ENCODE measurements at places on chromosomes 3 and 15. TPM values are rescaled to one million over a fixed set of nuclear protein-coding genes. Genes with fewer than 3 reads are reported as not detected.

The ESYT3 gene
- total RNA-seq, result 17.5 TPM

DNA sequence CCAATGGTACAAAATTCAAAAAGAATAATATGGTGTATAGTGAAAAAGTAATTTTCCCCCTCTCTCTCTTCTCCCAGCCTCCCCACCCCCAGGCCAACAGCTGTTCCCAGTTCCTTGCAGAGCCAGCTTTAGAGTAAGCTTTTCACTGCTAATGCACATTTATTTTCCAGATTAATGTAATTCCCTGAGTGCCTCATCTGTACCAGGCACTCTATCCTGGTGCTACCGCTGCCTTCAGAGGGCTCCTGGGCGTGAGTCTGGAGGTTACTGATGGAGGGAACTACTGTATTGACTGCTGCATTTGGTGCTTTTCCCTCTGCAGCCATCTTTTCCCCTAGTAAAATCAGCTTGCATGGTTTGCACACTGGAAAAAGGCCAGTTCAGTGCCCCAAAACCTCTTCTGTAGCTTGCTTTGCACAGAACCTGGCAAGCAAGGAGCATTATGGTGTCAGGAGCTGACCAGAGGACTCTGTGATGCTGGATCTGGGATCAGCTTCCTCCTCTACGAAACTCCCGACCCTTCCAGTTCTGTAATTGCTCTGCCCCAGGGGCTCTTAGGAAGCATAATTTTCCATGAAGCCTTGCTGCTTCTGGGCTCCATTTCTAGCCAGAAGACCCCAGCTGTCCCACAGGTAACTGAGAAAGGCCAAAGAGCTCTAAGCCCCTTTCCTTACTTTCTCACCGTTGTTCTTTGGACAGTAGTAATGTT lies 8.5 kb upstream of the USP3 start:
- no peak for DNase-seq
- H3K27me3 ChIP-seq, result no peaks in the 10 kb centered on the region
- H3K36me3 ChIP-seq, result no peaks in the 10 kb centered on the region
- H3K4me3 ChIP-seq, result no peak overlapping the region
- no peak overlapping the region for H3K27ac ChIP-seq
- H3K4me1 ChIP-seq, result peaks cover 23% of the 10 kb centered on the region

GRCh38 chr3:110577854-110578253 lies 493.8 kb upstream of the NECTIN3 start:
- no peak for DNase-seq
- no peaks in the 10 kb centered on the region for H3K36me3 ChIP-seq
- no peak overlapping the region for H3K4me3 ChIP-seq
- no peaks in the 10 kb centered on the region for H3K27me3 ChIP-seq
- no peak overlapping the region for H3K27ac ChIP-seq

DNA sequence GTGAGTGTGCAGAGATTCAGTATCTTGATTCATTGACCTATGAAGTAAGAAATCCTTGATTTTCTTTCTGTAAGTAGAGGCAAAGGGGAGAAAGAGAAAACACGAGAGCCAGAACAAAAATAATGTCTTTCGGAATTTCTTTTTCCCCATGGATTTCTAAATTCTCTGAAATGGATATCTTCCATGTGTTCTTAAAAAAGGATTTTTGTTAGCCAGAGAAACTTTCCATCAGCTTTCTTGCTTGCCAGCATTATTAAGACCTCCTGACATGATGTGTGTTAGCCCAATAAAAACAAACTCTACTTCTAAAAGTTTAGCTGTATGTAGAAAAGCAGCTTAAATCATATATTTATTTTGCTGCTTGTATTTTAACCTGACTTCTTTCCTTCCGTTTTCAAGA lies 122.3 kb upstream of the AADACL2 start:
- no peaks in the 10 kb centered on the region for H3K4me1 ChIP-seq
- no peaks in the 10 kb centered on the region for H3K27me3 ChIP-seq
- no peak for DNase-seq
- no peak overlapping the region for H3K4me3 ChIP-seq

The NT5DC2 gene
- 18.8 TPM for total RNA-seq

- DNase-seq, result no peak
- H3K4me3 ChIP-seq, result no peak overlapping the region
- no peak overlapping the region for H3K27ac ChIP-seq
- no peaks in the 10 kb centered on the region for H3K4me1 ChIP-seq
- no peaks in the 10 kb centered on the region for H3K27me3 ChIP-seq
- no peaks in the 10 kb centered on the region for H3K36me3 ChIP-seq
Measured at GRCh38 chr3:169052465-169053302, 610.8 kb downstream of the MECOM start.

GRCh38 chr15:66780172-66780972 lies 78.3 kb downstream of the SMAD6 start:
- no peaks in the 10 kb centered on the region for H3K27me3 ChIP-seq
- no peak overlapping the region for H3K4me3 ChIP-seq
- H3K4me1 ChIP-seq, result no peaks in the 10 kb centered on the region
- H3K36me3 ChIP-seq, result no peaks in the 10 kb centered on the region

The ATP2B2 gene
- total RNA-seq, result 0.36 TPM

DNA sequence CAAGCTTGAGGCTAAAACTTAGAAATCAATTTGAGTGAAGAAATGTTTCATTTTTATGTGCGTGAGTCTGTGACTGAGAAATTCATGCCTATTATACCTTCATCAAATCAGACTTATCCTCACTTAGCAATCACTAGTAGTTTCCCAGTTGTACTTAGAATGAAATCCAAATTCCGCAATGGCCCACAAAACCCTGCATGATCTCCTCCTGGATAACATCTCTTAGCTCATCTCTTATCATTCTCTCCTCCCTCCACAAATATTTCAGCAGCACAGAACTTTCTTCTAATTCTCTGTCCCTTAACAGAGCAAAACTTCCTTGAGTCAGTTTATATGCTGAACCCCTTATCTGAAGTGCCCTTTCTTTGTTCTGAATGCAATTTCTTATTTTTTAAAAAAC lies 198.8 kb upstream of the TGFBR2 start:
- H3K4me3 ChIP-seq, result no peak overlapping the region
- no peaks in the 10 kb centered on the region for H3K36me3 ChIP-seq
- H3K27me3 ChIP-seq, result no peaks in the 10 kb centered on the region
- no peak for DNase-seq

GRCh38 chr3:166444756-166445155 lies 607.5 kb upstream of the BCHE start:
- no peak overlapping the region for H3K27ac ChIP-seq
- no peaks in the 10 kb centered on the region for H3K36me3 ChIP-seq
- no peak overlapping the region for H3K4me3 ChIP-seq
- no peaks in the 10 kb centered on the region for H3K4me1 ChIP-seq

GRCh38 chr15:32730677-32731654 lies 13.2 kb downstream of the GREM1 start:
- no peak overlapping the region for H3K27ac ChIP-seq
- no peak overlapping the region for H3K4me3 ChIP-seq
- H3K4me1 ChIP-seq, result no peaks in the 10 kb centered on the region
- no peaks in the 10 kb centered on the region for H3K27me3 ChIP-seq

DNA sequence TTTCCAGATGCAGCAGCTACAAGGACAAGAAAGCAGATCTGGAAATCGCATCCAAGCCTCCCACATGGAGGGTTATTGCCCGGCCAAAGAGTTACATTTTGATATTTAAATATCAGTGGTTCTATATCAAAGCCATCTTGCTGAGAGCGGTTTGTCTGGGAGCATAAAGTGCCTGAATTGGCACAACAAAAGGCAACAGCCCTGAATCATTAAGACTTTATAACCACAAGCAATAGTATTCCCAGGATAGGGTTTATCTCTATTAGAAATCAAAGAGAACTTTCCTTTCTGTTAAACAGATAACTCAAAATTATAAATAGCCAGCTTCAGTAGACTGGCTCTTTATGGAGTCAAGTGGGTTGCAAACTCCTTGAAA lies 564.7 kb downstream of the ROBO1 start:
- no peak for DNase-seq
- no peak overlapping the region for H3K27ac ChIP-seq
- H3K36me3 ChIP-seq, result no peaks in the 10 kb centered on the region
- peaks cover 21% of the 10 kb centered on the region for H3K4me1 ChIP-seq

The GRAMD1C gene
- 3.6 TPM for total RNA-seq

The MORC1 gene
- total RNA-seq, result not detected

The CEP19 gene
- 2.6 TPM for total RNA-seq

- no peak for DNase-seq
- no peaks in the 10 kb centered on the region for H3K36me3 ChIP-seq
- no peak overlapping the region for H3K27ac ChIP-seq
- H3K27me3 ChIP-seq, result no peaks in the 10 kb centered on the region
- H3K4me3 ChIP-seq, result no peak overlapping the region
Measured at GRCh38 chr15:68307131-68307928, 29.8 kb downstream of the FEM1B start.

DNA sequence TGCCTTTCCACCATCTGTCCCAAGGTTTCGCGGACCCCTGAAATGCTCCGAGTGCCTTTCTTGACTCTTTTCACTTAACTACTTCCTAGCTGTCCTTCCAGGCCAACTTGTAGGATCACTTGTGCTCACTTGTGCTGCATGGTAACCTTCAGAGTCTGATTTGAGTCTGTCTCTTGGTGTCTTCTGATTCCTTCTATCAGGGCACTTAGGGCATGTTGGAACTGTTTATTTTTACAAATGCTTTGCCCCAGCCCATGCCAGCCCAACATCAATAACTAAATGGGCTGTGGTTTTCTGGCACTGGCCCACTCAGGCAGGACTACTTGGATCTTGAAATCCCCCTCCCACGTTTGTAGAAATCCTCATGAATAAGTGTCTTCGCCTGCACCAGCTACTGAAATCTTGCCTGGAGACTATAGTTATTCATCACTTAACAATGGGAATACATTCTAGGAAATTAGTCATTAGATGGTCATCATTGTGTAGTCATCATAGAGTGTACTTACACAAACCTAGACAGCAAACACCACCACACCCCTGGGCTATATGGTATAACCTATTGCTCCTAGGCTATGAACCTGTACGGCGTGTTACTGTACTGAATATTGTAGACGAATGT lies 123.1 kb upstream of the STRIT1 start:
- no peak for DNase-seq
- H3K4me1 ChIP-seq, result no peaks in the 10 kb centered on the region
- no peak overlapping the region for H3K27ac ChIP-seq
- H3K36me3 ChIP-seq, result no peaks in the 10 kb centered on the region
- H3K4me3 ChIP-seq, result no peak overlapping the region

GRCh38 chr15:55764398-55764797 lies 21.4 kb upstream of the PRTG start:
- H3K27ac ChIP-seq, result no peak overlapping the region
- no peak overlapping the region for H3K4me3 ChIP-seq
- H3K4me1 ChIP-seq, result no peaks in the 10 kb centered on the region
- no peaks in the 10 kb centered on the region for H3K36me3 ChIP-seq

The LRRN1 gene
- total RNA-seq, result 0.14 TPM

DNA sequence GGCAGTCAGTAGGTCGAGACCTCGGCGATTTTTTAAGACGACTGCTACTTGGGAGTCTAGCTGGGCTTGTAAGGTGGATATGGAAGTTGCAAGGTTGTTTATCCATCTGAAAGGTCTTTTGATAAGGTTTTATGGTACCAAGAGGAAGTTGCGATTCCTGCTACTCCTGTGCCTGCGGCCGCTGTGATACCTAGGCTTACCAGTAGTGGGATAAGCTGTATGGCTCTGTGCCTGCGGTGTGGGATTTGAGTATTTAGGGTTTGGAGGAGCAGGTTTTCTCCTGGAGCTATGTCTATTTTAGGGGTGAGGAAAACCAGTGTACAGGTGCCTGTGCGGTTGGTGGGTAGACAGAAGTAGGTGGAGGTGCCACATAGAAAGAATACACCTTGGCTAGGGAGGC lies 1059.8 kb downstream of the SI start:
- no peaks in the 10 kb centered on the region for H3K27me3 ChIP-seq

GRCh38 chr3:124207077-124207476 lies 215.2 kb upstream of the ROPN1 start:
- H3K4me1 ChIP-seq, result peaks cover 13% of the 10 kb centered on the region
- H3K27me3 ChIP-seq, result no peaks in the 10 kb centered on the region
- no peaks in the 10 kb centered on the region for H3K36me3 ChIP-seq
- no peak for DNase-seq
- H3K27ac ChIP-seq, result no peak overlapping the region
- no peak overlapping the region for H3K4me3 ChIP-seq

The CBLB gene
- 55.9 TPM for total RNA-seq

- H3K36me3 ChIP-seq, result no peaks in the 10 kb centered on the region
- no peaks in the 10 kb centered on the region for H3K27me3 ChIP-seq
- no peaks in the 10 kb centered on the region for H3K4me1 ChIP-seq
- no peak for DNase-seq
Measured at GRCh38 chr3:182469086-182469485, 324.2 kb upstream of the ATP11B start.

GRCh38 chr3:150422907-150423306 lies 14.8 kb downstream of the TSC22D2 start:
- DNase-seq, result no peak
- no peaks in the 10 kb centered on the region for H3K36me3 ChIP-seq
- H3K4me1 ChIP-seq, result no peaks in the 10 kb centered on the region
- H3K27ac ChIP-seq, result no peak overlapping the region
- H3K4me3 ChIP-seq, result no peak overlapping the region

All from sigmoid colon (tissue), 7 donors.